ENCODE measurements at places on chromosomes 12 and 14. TPM values are rescaled to one million over a fixed set of nuclear protein-coding genes. Genes with fewer than 3 reads are reported as not detected.

Gene ACVRL1
- total RNA-seq: not detected

Gene TDG
- total RNA-seq: 29.1 TPM

Gene NTF3
- total RNA-seq: not detected

Gene GALNT4
- 16.3 TPM for total RNA-seq

Gene ADCY4
- 4.5 TPM for total RNA-seq

Gene LIN7A
- not detected for total RNA-seq

Gene C3AR1
- 2.3 TPM for total RNA-seq

Gene RARG
- 39.9 TPM for total RNA-seq

Gene MDGA2
- not detected for total RNA-seq

Gene HOXC12
- not detected for total RNA-seq

Gene SIX6
- total RNA-seq: not detected

Gene PLBD1
- total RNA-seq: not detected

Gene DPF3
- total RNA-seq: 11.3 TPM

Gene ERP27
- total RNA-seq: 11.1 TPM

Gene FOXA1
- not detected for total RNA-seq

Gene KRT72
- 5.4 TPM for total RNA-seq

Gene BDKRB1
- total RNA-seq: not detected

Gene P2RX7
- total RNA-seq: 50.0 TPM

Gene VRTN
- total RNA-seq: not detected

Gene CCDC175
- not detected for total RNA-seq

Gene DAO
- total RNA-seq: not detected

Gene KLRB1
- total RNA-seq: 0.67 TPM
